Tongue (tissue), 3 donors: ENCODE measurements at places on chromosomes 11 and 22.
A peak's percentile ranks its signal among the peaks of the same experiment; 100 is the strongest.

DNA sequence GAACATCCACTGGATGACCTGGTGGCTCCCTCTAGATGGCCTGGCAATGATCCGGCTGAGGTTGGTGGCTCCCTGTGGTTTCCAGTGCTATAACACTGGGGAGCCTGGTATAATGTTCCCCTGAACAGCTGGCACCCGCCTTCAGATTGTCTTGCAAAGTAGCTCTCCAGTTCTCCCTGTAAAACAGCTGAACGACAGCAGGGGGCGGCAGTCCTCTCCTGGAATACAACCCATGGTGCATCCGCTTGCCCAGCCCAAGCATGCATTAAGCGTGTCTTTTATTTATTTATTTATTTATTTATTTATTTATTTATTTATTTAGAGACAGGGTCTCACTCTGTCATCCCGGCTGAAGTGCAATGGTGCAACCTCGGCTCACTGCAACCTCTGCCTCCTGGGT, 258.9 kb downstream of the BUD13 start:
- peak; percentile 32 for DNase-seq

GRCh38 chr11:125078016-125078415, 14.9 kb downstream of the SLC37A2 start:
- DNase-seq = no peak

- peak; percentile 74 for DNase-seq
Observed at GRCh38 chr11:18727479-18728236, 1.7 kb upstream of the IGSF22 start.

- no peak for DNase-seq
Observed at GRCh38 chr11:1866226-1866625, 13.3 kb downstream of the LSP1 start.

DNA sequence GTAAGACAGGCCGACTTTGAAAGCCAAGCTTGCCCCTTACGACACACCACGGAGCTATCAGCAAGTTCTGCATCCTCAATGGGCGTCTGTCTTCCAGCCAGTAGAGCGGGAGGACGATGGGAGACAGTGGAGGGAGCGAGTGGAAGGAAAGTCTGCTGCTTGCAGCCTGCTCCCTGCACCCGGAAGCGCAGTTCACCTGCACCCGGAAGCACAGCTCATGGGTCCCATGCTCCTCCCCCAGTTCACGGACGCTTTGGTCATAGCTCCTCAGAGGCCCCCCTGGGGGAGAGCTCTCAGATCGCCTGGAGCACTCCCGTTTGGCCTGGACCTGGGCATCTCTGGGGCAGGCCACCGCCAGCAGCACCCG, 51.3 kb downstream of the FBLN1 start:
- no peak for DNase-seq

- no peak for DNase-seq
Observed at GRCh38 chr11:9606809-9607510, 33.5 kb downstream of the WEE1 start.

DNA sequence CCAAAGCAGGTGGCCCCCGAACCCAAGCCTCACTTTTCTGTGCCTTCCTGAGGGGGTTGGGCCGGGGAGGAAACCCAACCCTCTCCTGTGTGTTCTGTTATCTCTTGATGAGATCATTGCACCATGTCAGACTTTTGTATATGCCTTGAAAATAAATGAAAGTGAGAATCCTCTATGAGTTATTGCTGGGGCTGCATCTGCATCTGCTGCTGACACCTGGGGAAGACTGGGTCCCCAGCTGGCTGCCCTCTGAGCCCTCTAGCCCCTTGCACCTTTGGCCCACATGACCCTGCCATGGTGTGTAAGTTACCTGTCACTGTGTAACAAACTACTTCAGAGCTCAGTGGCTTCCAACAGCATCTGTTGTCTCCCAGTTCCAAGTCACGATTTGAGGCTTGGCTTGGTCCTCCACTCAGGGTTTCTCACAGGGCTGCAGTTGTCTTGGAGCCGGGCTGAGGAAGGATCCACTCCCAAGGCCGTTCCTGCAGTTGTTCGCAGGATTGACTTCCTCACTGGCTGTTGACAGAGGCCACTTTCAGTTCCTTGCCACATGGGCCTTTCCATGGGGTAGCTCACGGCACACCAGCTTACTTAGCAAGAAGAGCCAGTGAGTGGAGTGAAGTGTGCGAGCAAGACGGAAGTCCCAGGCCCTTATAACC, 13.5 kb upstream of the UVRAG start:
- DNase-seq = no peak

GRCh38 chr22:42791721-42792452, 65.2 kb downstream of the ARFGAP3 start:
- peak; percentile 76 for DNase-seq

- peak; percentile 81 for DNase-seq
Observed at GRCh38 chr11:46369458-46370152, 11.9 kb upstream of the MDK start.

DNA sequence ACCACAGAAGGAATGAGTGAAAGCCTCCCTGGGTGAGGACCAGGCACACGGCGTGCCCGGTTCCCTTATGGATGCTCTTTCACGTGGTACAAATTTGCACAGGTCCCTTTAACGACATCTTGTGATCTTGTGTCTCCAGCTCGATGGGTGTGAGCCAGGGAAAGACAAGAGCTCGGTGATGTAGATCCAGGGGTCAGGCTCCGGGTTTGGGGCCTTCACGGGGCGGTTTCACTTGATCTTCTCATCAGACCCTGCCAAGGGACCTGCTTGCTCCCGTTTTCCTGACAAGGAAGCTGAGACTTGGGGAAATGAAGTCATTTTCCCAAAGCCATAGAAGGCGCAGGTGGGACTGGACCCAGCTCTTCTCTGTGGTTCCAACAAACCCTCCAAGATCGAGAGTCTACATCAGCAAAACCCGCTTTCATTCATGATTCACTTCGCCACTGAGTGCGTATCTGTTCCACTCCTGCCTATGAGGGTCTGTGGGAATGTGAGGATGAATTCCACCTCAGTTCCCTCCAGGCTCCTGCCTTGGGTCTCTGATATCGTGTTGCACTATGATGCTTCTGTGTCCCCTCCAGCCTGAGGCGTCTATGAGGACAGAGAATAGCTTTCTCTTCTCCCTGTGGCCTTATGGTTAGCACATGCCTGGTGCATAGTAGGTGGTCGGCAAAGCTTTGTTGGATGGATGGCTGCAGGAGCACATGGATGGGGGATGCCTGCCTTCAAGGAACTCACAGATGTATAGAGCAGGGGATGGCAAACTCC, 45.0 kb upstream of the ANO1 start:
- DNase-seq = no peak

DNA sequence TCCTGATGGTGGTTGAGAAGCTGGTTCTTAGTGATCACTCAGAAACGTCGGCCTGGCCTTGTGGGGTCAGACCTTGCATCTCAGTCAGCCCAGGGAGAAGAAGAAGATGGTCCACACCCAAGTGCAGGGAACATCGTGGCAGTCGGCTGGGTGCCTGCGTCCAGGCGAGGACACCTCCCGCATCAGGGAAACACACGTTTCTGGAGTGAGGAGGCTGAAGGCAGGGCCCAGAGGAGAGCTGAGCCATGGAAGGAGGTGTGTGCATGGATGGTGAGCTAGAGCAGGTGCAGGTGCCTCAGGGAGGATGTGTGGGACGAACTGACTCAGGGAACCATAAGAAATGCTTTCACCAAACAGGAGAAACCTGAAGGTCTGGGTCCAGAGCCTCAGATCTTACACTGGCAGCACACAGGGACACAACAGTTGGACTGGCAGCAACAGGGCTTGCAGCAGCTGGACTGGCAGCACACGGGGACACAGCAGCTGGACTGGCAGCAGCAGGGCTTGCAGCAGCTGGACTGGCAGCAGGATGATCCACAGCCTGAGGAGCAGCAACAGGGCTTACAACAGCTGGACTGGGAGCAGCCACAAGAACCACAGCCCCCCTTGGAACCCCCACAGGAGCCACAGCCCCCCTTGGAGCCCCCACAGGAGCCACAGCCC, 632 bp downstream of the KRTAP5-2 start:
- peak; percentile 66 for DNase-seq

GRCh38 chr11:36373016-36374010, 77.2 kb downstream of the PRR5L start:
- DNase-seq = no peak

DNA sequence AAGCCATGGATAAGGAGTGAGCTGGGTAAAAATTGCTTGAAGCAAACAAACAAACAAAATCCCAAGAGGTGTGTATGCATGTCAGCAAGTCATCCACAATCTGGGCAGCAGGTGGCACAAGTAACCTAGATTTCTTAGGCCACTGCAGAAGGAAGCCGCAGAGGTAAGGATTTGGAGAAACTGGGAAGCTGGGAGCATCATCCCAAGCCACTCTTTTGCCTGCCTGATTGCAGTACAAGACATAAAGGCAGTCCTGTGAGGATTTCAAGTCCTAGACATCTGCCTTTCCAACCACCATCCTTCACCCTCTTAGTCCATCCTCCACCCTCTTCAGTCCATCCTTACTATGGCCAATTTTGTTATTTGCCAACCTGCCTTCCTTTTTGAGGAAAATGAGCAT, 67.2 kb upstream of the BMAL1 start:
- peak; percentile 69 for DNase-seq

DNA sequence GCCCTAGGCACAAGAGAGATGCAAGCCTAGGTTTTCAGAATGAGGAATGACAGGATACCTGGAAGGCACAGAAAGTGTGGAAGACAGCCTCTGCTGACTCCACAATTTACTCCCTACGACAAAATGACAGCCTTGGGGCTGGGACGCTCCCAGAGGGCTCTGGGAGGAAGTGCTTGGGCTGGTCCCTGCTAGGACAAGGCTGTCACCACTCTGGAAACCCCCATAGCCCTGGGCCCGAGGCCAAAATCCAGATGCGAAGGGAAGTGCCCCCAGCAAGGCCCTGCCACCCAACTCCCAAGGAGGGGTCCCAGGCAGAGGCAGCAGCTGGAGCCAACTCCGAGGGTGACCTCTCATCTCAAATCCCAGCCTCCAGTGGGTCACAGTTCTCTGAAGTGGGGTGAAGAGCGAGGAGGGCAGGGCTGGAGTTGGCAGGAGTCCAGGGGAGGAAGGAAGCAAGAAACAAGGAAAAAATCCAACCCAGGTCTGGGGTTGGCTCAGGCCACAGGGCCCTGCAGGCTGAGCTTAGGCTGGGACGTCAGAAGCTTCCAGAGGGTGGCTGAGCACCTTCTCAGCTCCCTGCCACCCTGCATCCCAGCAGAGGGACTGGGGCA, 6.3 kb upstream of the CDC42EP2 start:
- DNase-seq = no peak

- no peak for DNase-seq
Observed at GRCh38 chr22:50091092-50091768, 1.4 kb downstream of the MOV10L1 start.

DNA sequence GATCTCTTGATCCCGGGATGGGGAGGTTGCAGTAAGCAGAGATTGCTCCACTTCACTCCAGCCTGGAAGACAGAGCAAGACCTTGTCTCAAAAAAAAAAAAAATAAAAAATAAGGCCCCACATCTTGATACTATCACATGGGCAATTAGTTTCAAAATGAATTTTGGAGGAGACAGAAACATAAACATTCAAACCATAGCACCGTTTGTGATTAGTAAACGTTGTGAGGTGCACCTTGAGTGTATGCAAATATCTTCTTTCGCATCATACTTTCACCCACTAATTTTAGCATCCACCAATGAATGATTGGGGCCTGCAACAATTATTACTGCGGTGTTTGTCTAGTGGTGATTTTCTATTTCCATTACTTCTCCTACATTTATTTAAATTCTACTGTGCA, 11.0 kb upstream of the SPDYC start:
- no peak for DNase-seq

DNA sequence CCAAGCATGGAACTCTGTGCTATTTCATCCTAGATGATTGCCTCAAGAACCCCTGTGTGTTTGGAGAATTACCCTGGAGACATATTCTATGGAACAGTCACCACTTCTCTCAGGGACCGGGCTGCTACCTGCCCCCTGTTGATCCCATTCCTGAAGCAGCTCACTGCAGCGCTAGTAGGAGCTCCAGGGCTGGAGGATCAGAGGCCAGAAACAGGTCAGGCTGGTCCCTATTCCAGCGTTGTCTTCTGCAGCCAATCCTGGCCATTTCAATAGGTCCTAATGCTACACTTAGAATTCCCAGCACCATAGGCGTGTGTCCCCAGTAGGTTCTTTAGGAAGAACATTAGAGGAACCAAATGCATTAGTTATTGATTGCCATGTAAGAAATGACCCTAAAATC, 48.9 kb downstream of the BTG4 start:
- DNase-seq = no peak

GRCh38 chr11:131391176-131391575, 20.8 kb downstream of the NTM start:
- DNase-seq = no peak

GRCh38 chr11:61783717-61784505, 8.5 kb downstream of the TMEM258 start:
- DNase-seq = no peak

GRCh38 chr22:23570681-23571080, 9.4 kb downstream of the IGLL1 start:
- peak; percentile 20 for DNase-seq

DNA sequence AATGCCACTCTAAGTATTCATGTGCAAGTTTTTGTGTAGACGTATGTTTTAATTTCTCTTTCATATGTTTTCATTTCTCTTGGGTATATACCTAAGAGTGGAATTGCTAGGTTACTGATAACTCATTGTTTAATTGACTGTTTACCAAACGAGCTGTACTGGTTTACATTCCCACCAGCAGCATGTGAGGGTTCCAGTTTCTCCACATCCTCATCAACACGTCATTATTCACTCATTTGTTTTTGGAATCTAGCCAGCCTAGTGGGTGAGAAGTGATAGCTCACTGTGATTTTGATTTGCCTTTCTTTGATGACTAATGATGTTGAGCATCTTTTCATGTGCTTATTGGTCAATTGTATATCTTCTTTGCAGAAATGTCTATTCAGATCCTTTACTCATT, 4.0 kb downstream of the ANKRD13D start:
- DNase-seq = no peak

- no peak for DNase-seq
Observed at GRCh38 chr11:109708184-109708583, 286.2 kb downstream of the C11orf87 start.

- peak; percentile 1 for DNase-seq
Observed at GRCh38 chr11:43802509-43802908, 78.1 kb upstream of the ALKBH3 start.

DNA sequence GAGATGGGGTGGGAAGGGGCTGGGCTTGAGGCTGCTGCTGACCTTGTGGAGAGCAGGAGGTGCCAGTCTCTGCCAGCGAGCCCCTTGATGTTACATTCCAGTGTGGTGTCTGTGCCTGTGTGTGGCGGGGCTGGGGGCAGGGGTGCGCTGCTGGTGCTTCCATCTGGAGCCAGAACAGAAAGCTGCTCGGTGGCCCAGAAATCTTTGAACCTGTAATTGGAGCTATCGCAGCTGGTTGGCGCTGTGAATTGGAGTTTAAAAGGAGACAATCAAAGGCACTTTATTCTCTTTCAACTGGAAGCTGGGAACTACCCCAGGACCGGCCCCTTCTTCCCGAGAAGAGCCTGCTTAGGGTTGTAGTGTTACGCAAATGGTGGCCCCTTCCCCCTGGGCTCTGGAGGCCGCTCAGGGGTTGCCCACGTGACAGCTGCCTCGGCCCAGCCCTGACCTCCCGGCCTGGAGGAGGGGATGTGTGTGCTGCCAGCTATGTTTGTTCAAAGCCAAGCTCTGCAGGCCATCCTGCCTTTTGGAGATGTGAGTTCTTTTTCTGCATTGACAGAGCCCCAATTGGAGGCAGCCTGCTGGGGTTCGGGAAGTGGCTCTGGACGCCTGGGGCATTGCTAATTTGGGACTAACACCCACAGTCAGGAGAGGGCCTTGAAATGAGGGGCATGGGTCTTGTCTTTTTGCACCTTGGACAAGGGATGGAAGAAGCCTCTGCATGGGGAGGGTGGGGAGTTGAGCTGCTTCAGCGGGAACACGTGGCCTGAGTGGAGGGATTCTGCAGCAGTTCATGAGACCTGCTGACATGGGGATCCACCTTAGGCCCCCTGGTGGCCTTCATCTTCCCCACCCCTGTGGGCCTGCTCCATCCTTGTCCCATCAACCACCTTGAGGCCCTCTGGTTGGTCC, 14.0 kb upstream of the ARSA start:
- DNase-seq = peak; percentile 73
